Dermis blood vessel endothelial cell (primary cell): ENCODE measurements at places on chromosomes 2 and 18.
A peak's percentile ranks its signal among the peaks of the same experiment; 100 is the strongest.

GRCh38 chr18:10231220-10231619 is 223.2 kb upstream of the APCDD1 start:
- no peak for DNase-seq

GRCh38 chr2:176743671-176744070 is 468.9 kb upstream of the HNRNPA3 start:
- no peak for DNase-seq

DNA sequence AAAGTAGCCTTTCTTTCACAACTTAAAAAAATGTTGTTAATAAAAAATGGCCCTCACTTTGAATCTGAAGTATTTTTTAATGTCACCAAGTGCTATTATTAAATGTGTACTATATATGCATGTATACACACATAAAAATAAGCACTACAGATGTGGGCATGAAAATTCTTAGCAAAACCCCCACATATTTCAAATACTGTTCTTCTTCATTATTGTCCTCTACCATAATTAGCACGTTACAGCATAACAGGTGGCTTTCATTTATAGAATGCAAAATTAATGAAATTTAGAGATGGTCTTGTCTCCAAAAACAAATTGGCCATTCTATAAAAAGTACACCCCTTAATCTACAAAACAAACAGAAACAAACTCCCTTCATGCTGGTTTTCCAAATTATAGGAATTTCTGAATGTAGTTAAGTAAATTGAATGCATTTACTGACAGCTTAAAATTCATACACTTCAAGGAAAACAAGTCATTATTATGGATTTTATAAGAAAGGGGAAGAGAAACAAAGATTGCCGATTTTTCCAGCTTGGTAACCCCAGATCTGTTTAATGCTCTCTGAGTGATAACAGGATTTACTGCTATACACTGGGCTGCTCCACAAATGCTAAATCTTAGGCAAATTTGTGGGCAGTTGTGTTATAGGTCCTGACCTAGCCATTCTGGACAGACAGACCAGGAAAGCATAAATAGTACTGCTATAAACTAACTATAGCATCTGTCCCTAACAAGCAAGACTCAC is 67.2 kb downstream of the SPRED2 start:
- no peak for DNase-seq

DNA sequence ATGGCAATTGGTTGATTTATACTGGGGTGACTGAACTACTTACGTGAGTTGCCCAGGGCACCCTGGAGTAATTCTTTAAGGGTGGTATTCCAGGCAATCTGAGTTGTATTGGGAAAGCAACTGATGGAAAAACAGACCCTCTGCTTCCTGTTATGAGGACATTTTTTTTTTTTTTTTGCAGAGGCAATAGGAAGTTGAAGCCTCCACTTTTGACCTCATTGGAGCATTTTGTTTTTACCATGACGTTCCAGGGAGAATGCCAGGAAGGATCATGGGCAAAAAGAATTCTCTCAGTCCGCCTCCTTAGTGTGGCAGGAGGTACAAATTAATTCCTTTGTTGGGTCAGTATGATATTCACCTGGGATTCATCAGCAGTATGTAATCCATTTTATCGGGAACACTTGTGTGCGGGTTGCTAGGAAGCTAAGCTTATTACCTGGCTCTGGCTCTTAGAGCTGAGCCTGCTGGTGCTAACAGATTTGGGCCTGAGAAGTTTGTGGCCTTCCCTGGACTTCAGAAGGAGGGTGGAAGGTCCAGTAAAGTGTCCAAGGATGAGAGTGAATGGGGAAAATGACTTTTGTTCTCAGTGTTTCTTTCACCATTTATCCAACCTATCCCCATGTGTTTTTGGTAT is 272.9 kb upstream of the EPAS1 start:
- DNase-seq: peak; percentile 66

- DNase-seq: no peak
Measured at GRCh38 chr2:120430501-120430830, 84.5 kb downstream of the INHBB start.

GRCh38 chr18:8439055-8439454 is 170.2 kb upstream of the RAB12 start:
- DNase-seq: no peak

GRCh38 chr18:44508474-44508873 is 172.2 kb upstream of the SETBP1 start:
- no peak for DNase-seq

DNA sequence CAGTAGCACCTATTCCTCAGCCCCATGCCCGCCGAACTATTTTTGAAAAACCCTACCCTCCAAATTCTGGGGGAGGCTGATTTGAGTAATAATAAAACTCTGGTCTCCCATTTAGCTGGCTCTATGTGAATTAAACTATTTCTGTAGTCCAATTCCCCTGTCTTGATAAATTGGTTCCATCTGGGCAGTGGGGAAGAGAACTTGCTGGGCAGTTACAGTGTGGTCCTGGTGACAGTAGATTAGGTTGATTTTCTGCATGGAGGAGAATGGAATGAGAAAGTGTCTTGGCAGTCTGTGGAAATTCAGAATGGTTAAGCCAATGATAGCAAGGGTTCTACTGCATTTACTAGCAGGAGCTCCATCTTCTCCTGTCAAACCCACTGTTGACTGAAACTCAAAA is 95.0 kb downstream of the SPP2 start:
- no peak for DNase-seq

GRCh38 chr18:63366213-63367052 is 573 bp downstream of the KDSR start:
- DNase-seq: peak; percentile 76

DNA sequence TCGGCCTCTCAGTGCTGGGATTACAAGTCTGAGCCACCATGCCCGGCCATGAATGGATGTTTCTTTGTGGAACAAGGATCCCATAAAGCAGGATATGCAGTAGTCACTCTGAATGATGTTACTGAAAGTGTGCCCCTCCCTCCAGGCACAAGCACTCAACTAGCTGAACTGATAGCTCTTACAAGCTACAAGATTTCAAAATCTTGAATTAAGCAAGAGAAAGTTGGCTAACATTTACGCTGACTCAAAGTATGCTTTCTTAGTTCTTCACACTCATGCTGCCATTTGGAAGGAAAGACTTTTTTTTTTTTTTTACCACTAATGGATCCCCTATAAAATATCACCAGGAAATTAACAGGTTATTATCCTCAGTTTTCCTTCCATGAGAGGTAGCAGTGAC is 549.0 kb upstream of the PKDCC start:
- no peak for DNase-seq

DNA sequence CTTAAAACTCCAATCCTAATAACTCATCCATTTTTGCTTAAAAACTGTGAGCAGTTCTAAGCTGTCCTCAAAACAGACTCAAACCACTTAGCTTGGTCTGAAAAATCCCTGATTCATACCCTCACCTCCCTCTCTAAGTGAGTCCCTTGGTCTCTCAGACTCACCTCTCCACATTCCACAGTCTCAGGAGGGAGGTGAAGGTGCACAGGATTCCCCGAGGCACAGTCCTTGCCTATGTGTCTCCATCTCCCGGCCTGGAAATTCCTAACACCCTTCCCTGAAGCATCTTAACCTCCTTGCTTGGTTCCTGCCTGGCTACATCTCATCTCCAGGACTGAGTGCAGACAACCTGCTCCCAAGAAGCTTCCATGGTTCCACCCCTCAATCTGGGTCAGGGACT is 45.0 kb downstream of the CYRIA start:
- no peak for DNase-seq

- peak; percentile 24 for DNase-seq
Measured at GRCh38 chr2:63950414-63950813, 68.8 kb downstream of the VPS54 start.

DNA sequence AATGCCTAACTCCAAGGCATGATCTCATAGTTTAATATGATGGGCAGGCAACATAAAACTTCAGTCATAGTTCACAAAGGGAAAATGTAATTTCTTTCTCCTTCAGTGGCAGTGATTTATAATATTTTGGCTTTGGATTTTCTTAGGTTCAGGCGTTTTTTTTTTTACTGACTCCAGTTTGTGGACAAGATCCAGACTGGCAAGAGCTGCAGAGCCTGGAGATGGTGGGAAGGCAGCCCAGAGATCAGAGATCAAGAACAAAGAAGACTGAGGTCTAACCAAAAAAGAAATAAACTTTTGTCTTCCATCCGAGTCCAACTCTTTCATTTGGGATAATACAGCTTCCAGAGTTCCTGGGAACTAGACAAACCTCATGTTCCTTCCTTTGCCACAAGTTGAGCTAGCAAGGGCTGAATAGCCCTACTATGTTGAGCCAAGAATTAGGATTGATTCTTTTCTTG is 215.3 kb upstream of the SETBP1 start:
- no peak for DNase-seq

DNA sequence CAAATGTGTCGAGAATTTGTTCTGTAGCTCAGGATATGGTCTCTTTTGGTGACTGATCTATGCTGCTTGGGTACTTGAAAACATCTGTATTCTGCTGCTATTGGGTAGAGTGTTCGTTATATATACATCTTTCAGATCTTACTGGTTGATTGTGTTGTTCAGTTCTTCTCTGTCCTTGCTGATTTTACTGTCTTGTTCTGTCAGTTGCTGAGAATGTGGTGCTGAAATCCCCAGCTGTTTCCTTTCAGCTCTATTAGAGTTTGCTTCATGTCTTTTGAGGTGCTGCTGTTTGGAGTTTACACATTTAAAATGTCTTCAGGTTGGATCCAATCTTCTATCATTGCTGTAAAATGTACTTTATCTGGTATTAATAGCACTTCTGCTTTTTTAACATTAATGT is 12.9 kb downstream of the BCL2L11 start:
- DNase-seq: no peak

- no peak for DNase-seq
Measured at GRCh38 chr2:45005261-45006002, 3.8 kb downstream of the SIX2 start.
